Osteocyte (in vitro differentiated cells): ENCODE measurements at places on chromosomes 12 and 14. TPM values are rescaled to one million over a fixed set of nuclear protein-coding genes. Genes with fewer than 3 reads are reported as not detected.

DNA sequence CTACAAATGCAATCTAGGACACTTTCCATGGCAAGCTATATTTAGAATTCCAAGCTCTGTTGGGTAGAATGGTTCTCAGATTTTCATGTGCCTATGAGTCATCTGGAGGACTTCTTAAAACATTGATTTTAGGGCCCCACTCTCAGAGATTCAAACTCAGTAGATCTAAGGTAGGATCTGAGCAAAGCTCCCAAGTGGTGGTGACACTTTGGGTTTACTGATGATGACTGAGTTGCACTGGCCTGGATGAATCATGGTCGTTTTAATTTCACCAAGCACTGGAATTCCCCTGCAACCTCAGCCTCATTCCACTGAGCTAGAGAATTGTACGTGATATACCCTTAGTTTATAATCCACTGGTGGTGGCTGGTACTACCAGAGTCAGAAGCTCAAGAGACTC, 86.5 kb downstream of the PPM1H start:
- H3K27me3 ChIP-seq = no peaks in the 10 kb centered on the region
- peaks cover 2% of the 10 kb centered on the region for H3K36me3 ChIP-seq
- no peak overlapping the region for H3K4me3 ChIP-seq
- peaks cover 41% of the 10 kb centered on the region for H3K4me1 ChIP-seq

- no peak overlapping the region for H3K4me3 ChIP-seq
- peaks cover 64% of the 10 kb centered on the region for H3K27me3 ChIP-seq
- no peak overlapping the region for H3K27ac ChIP-seq
Measured at GRCh38 chr14:74392616-74393570, 33.1 kb downstream of the SYNDIG1L start.

The MUCL1 gene
- total RNA-seq = not detected in 2 replicates

The FGF23 gene
- total RNA-seq = not detected in 2 replicates

The OR5AU1 gene
- total RNA-seq = not detected in 2 replicates
